Airway epithelial cell (primary cell): ENCODE measurements at places on chromosomes 12 and 14. TPM values are rescaled to one million over a fixed set of nuclear protein-coding genes. Genes with fewer than 3 reads are reported as not detected.

The FMNL3 gene
- total RNA-seq = 2.2 and 2.7 TPM in 2 replicates

The CARMIL3 gene
- 0.07 TPM in 1 of 2 replicates, not detected in the other for total RNA-seq

The RFX4 gene
- not detected in 2 replicates for total RNA-seq

The CCDC196 gene
- not detected in 2 replicates for total RNA-seq

The KTN1 gene
- total RNA-seq = 63.1 and 86.8 TPM in 2 replicates

The NINJ2 gene
- not detected in 2 replicates for total RNA-seq
